B cell (primary cell): ENCODE measurements at places on chromosomes 11 and 22. TPM values are rescaled to one million over a fixed set of nuclear protein-coding genes. Genes with fewer than 3 reads are reported as not detected.

DNA sequence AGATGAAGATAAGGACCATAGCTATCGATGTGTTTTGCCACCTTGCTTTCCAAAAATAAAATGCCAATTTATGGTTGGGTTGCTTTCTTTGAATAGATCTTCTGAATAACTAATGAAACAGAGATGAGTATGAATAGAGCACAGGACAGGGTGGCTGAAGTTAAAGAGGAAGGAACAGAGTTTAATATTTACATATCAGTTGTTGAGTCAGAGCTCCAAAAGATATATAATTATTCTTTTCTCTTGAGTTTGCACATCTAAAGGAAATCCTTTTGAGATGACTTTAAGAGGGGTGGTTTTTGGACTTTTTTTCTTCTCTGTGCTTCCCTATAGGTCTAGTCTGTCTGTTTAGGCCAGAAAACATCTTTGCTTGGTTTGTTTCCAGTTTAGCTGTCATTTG lies 115.2 kb downstream of the DDX10 start:
- H3K27me3 ChIP-seq: no peaks in the 10 kb centered on the region
- no peaks in the 10 kb centered on the region for H3K36me3 ChIP-seq
- H3K4me3 ChIP-seq: no peak overlapping the region
- peak overlapping the region; percentile 27 for H3K27ac ChIP-seq

GRCh38 chr22:32341122-32341740 lies 16.4 kb upstream of the RFPL3 start:
- DNase-seq: no peak
- no peaks in the 10 kb centered on the region for H3K27me3 ChIP-seq
- no peaks in the 10 kb centered on the region for H3K4me1 ChIP-seq
- no peaks in the 10 kb centered on the region for H3K36me3 ChIP-seq
- no peak overlapping the region for H3K4me3 ChIP-seq

- H3K27me3 ChIP-seq: no peaks in the 10 kb centered on the region
- no peak overlapping the region for H3K27ac ChIP-seq
- DNase-seq: no peak
- H3K4me1 ChIP-seq: no peaks in the 10 kb centered on the region
Observed at GRCh38 chr11:92651159-92651558, 318.3 kb upstream of the MTNR1B start.

- no peak overlapping the region for H3K4me3 ChIP-seq
- H3K27ac ChIP-seq: no peak overlapping the region
- no peak for DNase-seq
- H3K27me3 ChIP-seq: no peaks in the 10 kb centered on the region
- H3K36me3 ChIP-seq: no peaks in the 10 kb centered on the region
Observed at GRCh38 chr11:131912134-131912533, 541.7 kb downstream of the NTM start.

DNA sequence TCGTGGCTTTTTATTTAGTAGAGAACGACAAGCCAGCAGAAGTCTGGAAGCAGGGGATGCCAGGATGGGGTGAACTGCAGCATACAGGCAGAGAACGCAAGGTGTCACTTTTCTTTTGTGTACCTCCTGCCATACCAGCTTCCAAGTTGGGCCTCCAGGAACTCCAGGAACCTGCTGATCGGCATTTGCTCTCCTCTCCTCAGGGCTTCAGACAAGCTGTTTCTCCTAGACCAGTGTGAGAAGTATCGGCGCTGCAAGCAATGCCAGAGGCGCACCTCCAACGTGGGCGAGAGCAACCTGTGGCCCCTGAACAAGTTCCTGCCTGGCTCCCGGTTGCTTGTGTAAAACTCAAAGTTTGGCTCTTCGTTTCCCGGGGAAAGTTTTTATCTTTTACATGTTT lies 47.7 kb downstream of the CCDC81 start:
- no peak for DNase-seq
- no peaks in the 10 kb centered on the region for H3K36me3 ChIP-seq
- no peak overlapping the region for H3K4me3 ChIP-seq
- no peaks in the 10 kb centered on the region for H3K4me1 ChIP-seq
- H3K27me3 ChIP-seq: no peaks in the 10 kb centered on the region
- H3K27ac ChIP-seq: no peak overlapping the region

GRCh38 chr11:90294526-90294925 lies 71.7 kb upstream of the CHORDC1 start:
- H3K27ac ChIP-seq: no peak overlapping the region
- H3K27me3 ChIP-seq: no peaks in the 10 kb centered on the region
- no peaks in the 10 kb centered on the region for H3K36me3 ChIP-seq
- DNase-seq: no peak

- H3K4me3 ChIP-seq: no peak overlapping the region
- no peaks in the 10 kb centered on the region for H3K4me1 ChIP-seq
- no peaks in the 10 kb centered on the region for H3K36me3 ChIP-seq
- H3K27ac ChIP-seq: no peak overlapping the region
Observed at GRCh38 chr11:134544095-134544815, 132.2 kb upstream of the B3GAT1 start.

GRCh38 chr11:24145411-24145810 lies 351.4 kb upstream of the LUZP2 start:
- H3K4me1 ChIP-seq: no peaks in the 10 kb centered on the region
- H3K4me3 ChIP-seq: no peak overlapping the region
- DNase-seq: no peak
- H3K27ac ChIP-seq: no peak overlapping the region
- H3K27me3 ChIP-seq: no peaks in the 10 kb centered on the region
- H3K36me3 ChIP-seq: no peaks in the 10 kb centered on the region

- H3K4me3 ChIP-seq: no peak overlapping the region
- H3K27ac ChIP-seq: no peak overlapping the region
- H3K36me3 ChIP-seq: no peaks in the 10 kb centered on the region
- H3K4me1 ChIP-seq: peaks cover 7% of the 10 kb centered on the region
- no peaks in the 10 kb centered on the region for H3K27me3 ChIP-seq
Observed at GRCh38 chr11:14186046-14186775, 172.8 kb downstream of the RRAS2 start.

GRCh38 chr22:48395201-48395600 lies 1432.5 kb downstream of the BRD1 start:
- no peak overlapping the region for H3K4me3 ChIP-seq
- H3K36me3 ChIP-seq: no peaks in the 10 kb centered on the region
- H3K27ac ChIP-seq: no peak overlapping the region
- no peaks in the 10 kb centered on the region for H3K27me3 ChIP-seq
- no peaks in the 10 kb centered on the region for H3K4me1 ChIP-seq

DNA sequence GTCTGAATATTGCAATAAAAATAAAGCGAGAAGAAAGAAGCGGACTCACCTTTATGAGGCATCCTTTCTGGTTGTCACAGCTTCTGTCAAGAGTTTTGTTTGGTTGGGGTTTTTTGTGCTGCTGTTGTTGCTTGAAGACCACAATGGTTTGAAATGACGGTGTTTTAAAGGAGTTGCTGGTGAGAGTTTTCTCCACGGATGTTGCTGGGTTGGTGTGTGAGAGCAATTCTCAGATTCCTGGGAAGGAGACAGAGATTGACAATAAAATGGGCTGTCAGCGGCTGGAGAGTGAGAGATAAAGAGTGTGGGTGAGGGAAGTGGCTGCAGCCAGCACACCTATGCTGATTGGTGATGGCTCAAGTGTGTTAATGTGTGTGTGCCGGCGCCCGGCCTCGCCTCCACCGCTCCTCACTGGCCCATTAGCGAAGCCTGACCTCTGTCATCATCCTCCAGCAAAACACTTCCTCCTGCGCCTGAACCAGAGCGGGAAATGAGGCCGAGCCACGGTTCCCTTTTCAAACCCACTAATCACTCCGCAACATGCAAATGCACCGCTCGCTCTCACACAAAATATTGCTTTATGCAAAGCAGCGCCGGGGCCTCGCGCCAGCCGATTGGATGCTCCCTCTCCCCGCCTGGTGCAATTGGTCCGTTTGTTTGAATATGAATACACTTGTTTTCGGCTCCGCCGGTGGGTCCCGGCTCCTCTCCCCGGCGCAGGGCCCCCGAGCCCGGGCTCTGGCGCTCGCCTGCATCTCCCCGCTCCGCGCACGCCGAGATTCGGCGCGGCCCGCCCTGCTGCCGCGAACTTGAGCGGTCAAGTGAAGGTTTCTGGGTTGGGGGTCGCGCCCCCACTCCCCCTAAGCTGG lies at the start of gene PAX6:
Gene PAX6, minus strand, starts transcription at position 544 of the 869 bp plus-strand sequence. CDS start 4,911 bp downstream, outside the sequence.
- H3K27me3 ChIP-seq: peaks cover 76% of the 10 kb centered on the region
- H3K4me1 ChIP-seq: peaks cover 89% of the 10 kb centered on the region
- H3K4me3 ChIP-seq: peak within 1 kb of the TSS; percentile 40
- H3K36me3 ChIP-seq: no peaks in the 10 kb centered on the region

GRCh38 chr22:24423519-24424000 lies 3.8 kb upstream of the ADORA2A start:
- peak; percentile 79 for DNase-seq

- H3K27me3 ChIP-seq: no peaks in the 10 kb centered on the region
- H3K36me3 ChIP-seq: peaks cover 1% of the 10 kb centered on the region
- DNase-seq: no peak
- peaks cover 19% of the 10 kb centered on the region for H3K4me1 ChIP-seq
Observed at GRCh38 chr22:28710576-28711191, 30.9 kb downstream of the CHEK2 start.

The SPATA19 gene
- polyA plus RNA-seq: not detected in 2 replicates

The SMTNL1 gene
- polyA plus RNA-seq: not detected in 2 replicates

The RRM1 gene
- polyA plus RNA-seq: 6.0 and 8.6 TPM in 2 replicates

The ZNF280B gene
- polyA plus RNA-seq: 0.67 and 0.88 TPM in 2 replicates

The KLHDC7B gene
- 0.61 and 1.8 TPM in 2 replicates for polyA plus RNA-seq

The UBQLNL gene
- 1.8 and 1.9 TPM in 2 replicates for polyA plus RNA-seq

The SVIP gene
- polyA plus RNA-seq: 5.6 and 7.9 TPM in 2 replicates

The RNF169 gene
- polyA plus RNA-seq: 6.7 and 8.9 TPM in 2 replicates

The GVQW3 gene
- polyA plus RNA-seq: 3.5 and 4.9 TPM in 2 replicates
